Brain microvascular endothelial cell (primary cell): ENCODE measurements at places on chromosomes 7 and 10.

GRCh38 chr7:157281221-157281998 lies 55.4 kb upstream of the DNAJB6 start:
- DNase-seq: no peak

- no peak for DNase-seq
These were observed 213.0 kb upstream of the INHBA start for GRCh38 chr7:41915871-41916270.

DNA sequence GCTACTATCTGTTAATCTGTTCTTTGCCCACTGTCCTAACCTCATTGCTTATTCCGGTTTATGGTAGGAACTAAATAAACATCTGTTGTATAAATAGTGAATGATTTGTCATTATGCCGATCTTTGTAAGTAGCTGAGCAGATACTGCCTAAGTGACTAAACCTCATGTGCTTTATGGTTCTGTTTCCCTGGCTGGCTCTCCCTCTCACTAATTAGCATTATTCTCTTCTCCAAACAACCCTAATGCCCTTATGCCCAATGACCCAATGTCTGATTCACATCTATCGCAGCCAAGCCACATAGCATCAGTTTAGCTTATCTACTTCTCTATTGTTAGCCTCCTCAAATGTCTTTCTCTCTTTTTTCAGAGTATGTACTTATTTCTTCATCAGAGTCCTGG lies 462.3 kb upstream of the POT1 start:
- DNase-seq: no peak

- DNase-seq: no peak
These were observed 4.0 kb upstream of the ARMS2 start for GRCh38 chr10:122450353-122450990.

GRCh38 chr10:125515571-125515970 lies 167.4 kb downstream of the TEX36 start:
- DNase-seq: no peak

DNA sequence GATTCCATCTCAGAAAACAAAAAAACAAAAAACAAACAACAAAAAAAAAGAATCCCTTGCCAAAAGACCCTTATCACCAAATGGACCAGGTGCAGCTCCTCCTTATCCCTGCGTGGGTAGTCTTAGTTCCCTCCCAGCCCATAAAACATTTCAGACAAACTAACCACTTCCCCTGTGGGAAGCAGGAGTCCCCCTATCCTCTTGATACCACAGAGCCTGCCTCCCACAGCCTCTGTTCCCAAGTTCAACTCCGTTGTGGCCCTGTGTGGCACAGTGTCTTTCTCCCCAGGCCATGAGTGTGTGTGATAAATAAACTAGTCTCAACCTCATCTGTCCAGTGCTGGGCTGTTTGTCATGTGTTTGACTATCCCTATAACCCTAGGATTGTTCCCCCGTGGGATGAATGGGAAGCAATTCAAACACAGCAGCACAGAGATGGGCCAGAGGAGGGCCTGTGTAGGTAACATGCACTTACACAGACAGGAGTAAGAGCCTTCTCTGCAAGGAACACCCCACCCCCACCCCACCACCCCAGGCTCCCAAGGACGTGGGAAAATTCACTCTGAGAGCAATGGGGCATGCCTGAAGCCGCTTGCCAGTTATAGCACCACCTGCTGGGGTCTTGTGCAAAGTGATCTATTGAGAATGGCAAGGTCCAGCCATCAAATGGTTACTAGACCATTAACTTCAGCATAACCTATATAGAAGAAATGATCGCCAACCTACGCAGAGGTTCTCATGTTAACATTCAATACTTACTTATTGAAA lies 147.1 kb upstream of the GHITM start:
- no peak for DNase-seq

DNA sequence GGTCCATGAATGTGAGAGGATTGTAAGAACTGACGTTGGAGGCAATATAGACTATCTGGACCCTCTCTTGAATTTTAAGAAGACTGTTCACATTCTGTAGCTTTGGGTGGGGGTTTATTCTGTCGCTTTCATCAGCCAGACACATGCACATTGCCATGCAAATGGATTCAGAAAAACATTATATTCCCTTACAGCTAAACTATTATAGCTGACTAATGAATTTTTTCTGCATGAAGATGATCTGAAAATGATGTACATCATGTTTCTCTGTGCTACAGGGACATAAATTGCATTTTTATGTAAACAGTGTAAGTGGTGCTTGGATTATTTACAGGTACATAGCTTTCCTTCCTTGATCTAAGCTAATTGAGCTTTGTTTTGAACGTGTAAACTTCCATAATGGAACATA lies 1.5 kb downstream of the MET start:
- no peak for DNase-seq

DNA sequence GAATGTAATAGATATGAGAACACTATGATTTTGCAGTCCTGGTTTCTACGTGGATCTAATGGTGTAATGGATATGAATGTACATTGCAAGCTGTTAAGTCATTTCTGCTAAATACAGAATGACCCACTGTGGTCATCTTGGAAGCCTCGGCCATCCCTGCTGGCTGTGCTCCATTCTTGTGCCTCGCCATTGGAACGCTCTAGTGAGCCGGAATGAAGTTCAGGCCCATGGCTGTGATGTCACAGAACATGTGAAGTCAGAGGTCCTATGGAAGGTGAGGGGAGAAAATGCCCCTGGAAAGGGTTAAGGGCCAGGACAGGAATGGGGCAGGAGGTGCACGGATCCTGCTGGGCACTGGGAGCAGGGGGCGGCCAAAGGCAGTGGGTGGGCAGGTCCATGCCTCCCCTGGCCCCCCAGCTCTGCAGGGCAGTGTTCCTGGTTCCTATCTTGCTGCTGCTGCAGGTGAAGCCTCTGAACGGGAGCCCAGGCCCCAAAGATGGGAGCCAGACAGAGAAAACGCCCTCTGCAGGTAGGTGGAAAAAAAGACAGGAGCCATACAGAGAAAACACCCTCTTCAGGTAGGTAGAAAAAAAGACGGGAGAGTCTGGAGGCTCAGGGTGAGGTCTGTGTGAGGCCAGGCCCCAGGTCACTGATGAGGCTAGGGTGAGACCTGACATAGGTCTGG lies at the start of gene LLCFC1:
Gene LLCFC1, plus strand, starts transcription at position 259 of the 685 bp plus-strand sequence. Its CDS starts 138 bp downstream, at position 397.
- DNase-seq: no peak

DNA sequence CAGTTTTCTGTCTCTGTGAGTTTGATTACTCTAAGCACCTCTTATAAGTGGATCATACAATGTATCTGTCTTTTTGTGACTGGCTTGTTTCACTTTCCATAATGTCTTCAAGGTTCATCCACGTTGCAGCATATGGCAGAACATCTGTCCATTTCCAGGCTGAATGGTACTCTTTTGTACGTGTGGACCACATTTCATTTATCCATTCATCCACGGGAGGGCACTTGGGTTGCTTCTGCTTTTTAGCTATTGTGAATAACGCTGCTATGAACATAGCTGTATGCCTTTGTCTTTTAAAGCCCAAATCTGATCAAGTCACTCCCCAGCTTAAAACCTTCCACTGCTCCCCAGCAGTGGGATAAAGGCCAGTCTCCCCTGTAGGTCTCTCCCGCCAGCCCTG lies 31.5 kb downstream of the EGFR start:
- no peak for DNase-seq
